Naive B cell (primary cell): ENCODE measurements at places on chromosomes 11 and 22.

- H3K4me1 ChIP-seq: no peaks in the 10 kb centered on the region
- no peak overlapping the region for H3K4me3 ChIP-seq
- no peaks in the 10 kb centered on the region for H3K36me3 ChIP-seq
- no peak for DNase-seq
Observed at GRCh38 chr11:119903389-119903788, 174.4 kb upstream of the NECTIN1 start.

DNA sequence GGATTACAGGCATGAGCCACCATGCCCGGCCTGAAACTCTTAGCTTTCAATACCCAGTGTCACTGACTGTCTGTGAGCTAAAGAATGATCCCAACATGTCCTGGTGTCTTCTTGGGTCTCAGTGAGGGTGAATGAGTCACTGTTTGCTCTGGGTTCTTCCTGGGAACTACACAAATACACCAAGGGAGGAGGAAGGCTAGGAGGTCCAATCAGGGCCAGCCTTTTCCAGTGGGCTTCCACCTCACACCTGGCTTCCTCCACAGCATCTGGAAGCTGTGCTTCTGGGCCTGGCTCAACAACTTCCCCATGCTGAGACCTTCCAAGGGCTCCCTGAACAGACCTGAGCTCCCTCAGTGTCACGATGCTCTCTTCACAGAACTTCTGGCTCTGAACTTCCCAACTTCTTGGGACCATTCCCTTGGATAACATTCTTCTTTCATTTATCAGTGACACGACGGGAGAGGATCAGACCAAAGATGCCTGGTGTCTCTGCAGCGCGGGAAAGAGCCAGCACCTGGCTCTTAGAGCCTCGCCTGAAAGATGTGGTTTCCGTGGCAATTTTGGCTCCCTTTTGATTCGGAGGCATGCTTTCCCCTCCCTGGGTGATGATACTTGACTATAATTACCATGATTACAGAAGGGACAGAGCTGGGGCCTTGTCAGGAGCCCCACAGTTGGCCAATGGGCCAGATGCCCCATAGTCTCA, 22.3 kb upstream of the CHRM4 start:
- no peaks in the 10 kb centered on the region for H3K27me3 ChIP-seq
- no peak overlapping the region for H3K4me3 ChIP-seq
- H3K4me1 ChIP-seq: no peaks in the 10 kb centered on the region
- H3K27ac ChIP-seq: no peak overlapping the region

DNA sequence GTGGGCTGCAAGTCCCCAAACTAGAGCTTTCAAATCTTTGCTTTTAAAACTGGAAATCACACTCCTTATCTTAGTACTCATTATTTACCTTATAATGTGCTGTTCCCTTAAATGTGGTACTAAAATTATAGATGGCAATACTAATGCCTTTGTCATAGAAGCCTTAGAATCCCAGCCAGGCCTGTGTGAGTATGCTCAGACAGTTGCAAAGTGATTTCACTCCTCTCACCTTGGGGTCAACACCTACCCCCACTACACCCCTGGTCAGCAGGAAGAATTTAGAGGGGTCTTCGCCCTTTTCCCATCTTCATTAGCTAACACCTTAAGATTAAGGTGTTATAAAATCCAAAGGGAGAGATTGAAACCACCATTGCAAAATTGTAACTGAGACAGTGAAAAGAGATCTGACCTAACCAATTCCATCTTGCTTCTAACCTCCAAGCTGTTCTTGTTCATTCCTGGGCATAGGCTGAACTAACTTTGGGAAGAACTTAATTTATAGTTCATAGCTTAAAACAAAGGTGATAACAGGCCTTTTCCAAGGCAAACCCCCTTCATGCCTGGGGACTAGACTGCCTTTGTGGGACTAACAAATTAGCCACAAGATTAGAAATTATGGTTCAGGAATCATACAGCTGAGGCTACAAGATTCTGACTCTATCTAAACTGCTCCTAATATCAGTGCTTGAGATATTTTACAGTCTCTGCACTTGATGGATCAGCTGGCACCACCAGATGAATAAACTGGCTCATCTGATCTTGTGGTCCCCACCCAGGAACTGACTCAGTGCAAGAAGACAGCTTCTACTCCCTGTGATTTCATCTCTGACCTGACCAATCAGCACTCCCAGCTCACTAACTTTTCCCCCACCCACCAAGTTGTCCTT, 10.4 kb upstream of the MRPL17 start:
- peaks cover 8% of the 10 kb centered on the region for H3K4me1 ChIP-seq
- no peak for DNase-seq
- H3K27me3 ChIP-seq: no peaks in the 10 kb centered on the region

DNA sequence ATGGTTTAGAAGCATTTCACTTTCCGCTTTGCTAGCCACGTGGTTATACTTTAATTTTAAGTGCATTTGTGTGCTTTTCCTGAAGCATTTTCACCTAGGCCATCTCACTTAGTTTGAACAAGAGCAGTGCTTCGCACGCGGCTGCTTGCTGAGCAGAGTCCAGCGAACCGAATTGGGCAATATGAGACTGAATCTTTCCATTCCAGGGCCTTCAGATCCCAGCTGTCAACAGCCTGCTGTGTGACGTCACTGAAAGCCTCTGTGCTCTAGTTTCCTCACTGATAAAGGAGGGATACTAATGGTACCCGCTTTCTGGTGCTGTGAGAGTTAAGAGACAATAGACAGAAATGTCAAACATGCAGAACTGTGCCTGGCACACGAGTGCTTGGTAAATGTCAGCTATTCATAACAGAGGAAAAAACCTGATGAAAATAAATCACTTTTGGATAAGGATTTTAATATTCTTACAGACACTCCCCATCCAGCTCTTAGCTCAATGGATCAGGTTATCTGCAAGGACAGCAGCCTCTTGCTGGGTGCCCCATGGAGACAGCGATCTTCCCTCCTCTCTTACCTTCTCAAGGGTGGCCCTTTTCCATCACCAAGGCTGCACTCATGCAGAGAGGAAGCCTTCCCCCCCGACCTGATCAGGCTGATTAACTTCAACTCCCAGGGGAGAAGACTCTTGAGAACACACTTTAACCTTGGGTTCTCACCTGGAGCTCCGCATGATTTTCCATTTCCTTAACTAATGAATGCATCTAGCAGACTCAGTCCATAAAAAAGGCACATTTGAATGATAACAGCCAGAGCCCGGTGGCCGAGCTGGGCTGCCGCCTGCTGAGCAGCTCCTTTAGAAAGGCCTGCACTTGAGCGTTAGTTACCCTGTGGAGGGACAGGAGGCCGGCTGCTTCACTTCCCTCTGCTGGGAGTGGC, 3.5 kb upstream of the GLB1L3 start:
- DNase-seq: no peak
- no peaks in the 10 kb centered on the region for H3K36me3 ChIP-seq
- H3K27me3 ChIP-seq: peaks cover 77% of the 10 kb centered on the region
- no peak overlapping the region for H3K27ac ChIP-seq
- peaks cover 18% of the 10 kb centered on the region for H3K4me1 ChIP-seq

GRCh38 chr11:120007144-120007543, 130.8 kb downstream of the TRIM29 start:
- no peaks in the 10 kb centered on the region for H3K36me3 ChIP-seq
- no peak overlapping the region for H3K27ac ChIP-seq
- no peaks in the 10 kb centered on the region for H3K4me1 ChIP-seq
- H3K27me3 ChIP-seq: peaks cover 51% of the 10 kb centered on the region

GRCh38 chr11:103434073-103434411, 324.8 kb downstream of the DYNC2H1 start:
- no peaks in the 10 kb centered on the region for H3K36me3 ChIP-seq
- H3K4me1 ChIP-seq: no peaks in the 10 kb centered on the region
- no peak for DNase-seq
- H3K27ac ChIP-seq: no peak overlapping the region

DNA sequence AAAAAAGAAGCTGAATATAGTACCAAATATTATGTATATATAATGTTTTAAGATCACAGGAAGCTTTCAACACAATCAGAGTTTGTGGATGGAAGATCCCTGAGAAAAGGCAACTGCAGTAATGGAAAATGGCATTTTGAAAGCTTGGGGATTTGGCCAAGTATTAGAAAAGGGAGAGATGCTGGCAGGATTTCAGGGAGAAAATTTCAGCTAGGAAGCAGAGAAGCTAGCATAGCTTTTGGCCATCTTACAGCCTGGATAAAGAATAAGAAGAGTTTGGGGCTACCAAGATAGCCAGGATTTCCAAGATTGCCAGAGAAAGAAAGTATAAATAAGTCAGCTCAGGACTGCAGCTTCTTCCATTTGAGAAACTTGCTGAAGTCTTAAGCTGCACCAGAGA, 440.8 kb upstream of the LUZP2 start:
- H3K36me3 ChIP-seq: no peaks in the 10 kb centered on the region
- no peaks in the 10 kb centered on the region for H3K4me1 ChIP-seq
- H3K27ac ChIP-seq: no peak overlapping the region
- DNase-seq: no peak
- H3K27me3 ChIP-seq: no peaks in the 10 kb centered on the region

GRCh38 chr11:6526411-6527135, 29.5 kb downstream of the DNHD1 start:
- H3K4me1 ChIP-seq: peaks cover 13% of the 10 kb centered on the region
- H3K4me3 ChIP-seq: no peak overlapping the region
- H3K27ac ChIP-seq: peak overlapping the region; percentile 70
- H3K36me3 ChIP-seq: no peaks in the 10 kb centered on the region
- no peak for DNase-seq

DNA sequence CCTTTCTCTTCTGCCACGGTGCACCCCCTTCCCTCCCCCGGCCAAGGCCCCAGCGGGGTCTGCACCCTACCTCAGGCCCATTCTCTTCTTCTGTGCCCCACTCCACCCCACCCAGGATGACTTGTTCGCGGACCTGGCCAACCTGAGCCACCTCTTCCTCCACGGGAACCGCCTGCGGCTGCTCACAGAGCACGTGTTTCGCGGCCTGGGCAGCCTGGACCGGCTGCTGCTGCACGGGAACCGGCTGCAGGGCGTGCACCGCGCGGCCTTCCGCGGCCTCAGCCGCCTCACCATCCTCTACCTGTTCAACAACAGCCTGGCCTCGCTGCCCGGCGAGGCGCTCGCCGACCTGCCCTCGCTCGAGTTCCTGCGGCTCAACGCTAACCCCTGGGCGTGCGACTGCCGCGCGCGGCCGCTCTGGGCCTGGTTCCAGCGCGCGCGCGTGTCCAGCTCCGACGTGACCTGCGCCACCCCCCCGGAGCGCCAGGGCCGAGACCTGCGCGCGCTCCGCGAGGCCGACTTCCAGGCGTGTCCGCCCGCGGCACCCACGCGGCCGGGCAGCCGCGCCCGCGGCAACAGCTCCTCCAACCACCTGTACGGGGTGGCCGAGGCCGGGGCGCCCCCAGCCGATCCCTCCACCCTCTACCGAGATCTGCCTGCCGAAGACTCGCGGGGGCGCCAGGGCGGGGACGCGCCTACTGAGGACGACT, 15.9 kb downstream of the RTN4RL2 start:
- H3K4me3 ChIP-seq: peak overlapping the region; percentile 76
- H3K27me3 ChIP-seq: peaks cover 8% of the 10 kb centered on the region
- H3K36me3 ChIP-seq: no peaks in the 10 kb centered on the region
- no peak overlapping the region for H3K27ac ChIP-seq
- peak; percentile 32 for DNase-seq
- H3K4me1 ChIP-seq: peaks cover 46% of the 10 kb centered on the region

DNA sequence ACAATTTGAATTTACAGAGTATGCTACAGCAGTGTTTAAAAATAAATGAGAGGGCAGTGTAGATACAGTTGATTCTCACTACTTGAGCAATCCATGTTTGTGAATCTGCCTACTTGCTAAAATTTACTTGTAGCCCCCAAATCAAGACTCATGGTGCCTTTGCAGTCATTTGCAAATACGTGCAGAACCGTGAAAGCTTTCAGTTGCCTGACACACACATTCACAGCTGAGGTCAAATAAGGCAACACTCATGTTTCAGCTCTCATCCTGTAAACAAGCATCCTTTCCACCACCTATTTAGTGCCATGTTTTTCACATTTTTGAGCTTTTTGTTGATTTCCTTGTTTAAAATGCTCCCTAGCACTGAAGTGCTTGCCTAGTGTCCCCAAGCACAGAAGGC, 32.5 kb upstream of the RASL10A start:
- H3K27ac ChIP-seq: no peak overlapping the region
- H3K27me3 ChIP-seq: no peaks in the 10 kb centered on the region
- no peak overlapping the region for H3K4me3 ChIP-seq
- peaks cover 4% of the 10 kb centered on the region for H3K4me1 ChIP-seq
- peaks cover 33% of the 10 kb centered on the region for H3K36me3 ChIP-seq

DNA sequence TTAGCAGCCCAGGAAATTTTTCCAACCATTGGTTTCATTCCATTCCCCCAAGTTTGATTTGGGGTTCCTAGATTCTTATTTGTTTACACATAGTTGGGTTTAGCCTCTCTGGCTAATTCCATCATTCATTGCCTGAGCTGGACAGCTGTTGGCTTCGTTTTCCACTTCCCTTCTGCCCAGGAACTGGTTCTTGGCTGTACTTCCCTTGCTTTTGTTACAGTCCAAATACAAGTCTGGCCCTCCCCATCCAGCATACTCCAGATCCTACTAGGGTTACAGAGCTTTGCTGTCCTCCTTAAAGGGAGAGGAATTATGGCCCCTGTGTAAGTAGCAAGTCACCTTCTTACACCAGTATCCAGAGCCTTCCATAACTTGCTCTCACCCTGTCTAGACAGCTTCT, 356.3 kb downstream of the FAT3 start:
- no peaks in the 10 kb centered on the region for H3K4me1 ChIP-seq
- no peak overlapping the region for H3K27ac ChIP-seq
- no peak for DNase-seq
- H3K27me3 ChIP-seq: no peaks in the 10 kb centered on the region

DNA sequence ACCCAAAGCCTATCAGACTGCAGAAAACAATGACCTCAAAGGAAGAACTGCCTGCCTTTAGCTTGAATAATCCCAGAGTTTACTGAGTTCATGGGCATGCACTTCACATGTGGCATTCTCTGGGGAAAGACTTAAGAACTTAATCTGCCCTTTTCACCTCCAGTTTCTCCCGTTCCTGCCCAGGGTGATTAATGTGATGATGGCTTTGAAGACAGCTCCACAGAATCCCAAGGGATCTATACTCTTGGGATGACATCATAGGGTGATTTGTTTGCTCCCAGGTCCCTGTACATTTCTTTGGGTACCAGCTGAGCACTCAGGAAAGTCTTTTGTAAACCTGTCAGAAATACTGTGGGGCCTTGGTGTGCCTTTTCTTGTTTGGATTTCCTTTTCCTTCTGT, 14.0 kb downstream of the FJX1 start:
- H3K4me1 ChIP-seq: no peaks in the 10 kb centered on the region
- H3K27me3 ChIP-seq: peaks cover 71% of the 10 kb centered on the region

DNA sequence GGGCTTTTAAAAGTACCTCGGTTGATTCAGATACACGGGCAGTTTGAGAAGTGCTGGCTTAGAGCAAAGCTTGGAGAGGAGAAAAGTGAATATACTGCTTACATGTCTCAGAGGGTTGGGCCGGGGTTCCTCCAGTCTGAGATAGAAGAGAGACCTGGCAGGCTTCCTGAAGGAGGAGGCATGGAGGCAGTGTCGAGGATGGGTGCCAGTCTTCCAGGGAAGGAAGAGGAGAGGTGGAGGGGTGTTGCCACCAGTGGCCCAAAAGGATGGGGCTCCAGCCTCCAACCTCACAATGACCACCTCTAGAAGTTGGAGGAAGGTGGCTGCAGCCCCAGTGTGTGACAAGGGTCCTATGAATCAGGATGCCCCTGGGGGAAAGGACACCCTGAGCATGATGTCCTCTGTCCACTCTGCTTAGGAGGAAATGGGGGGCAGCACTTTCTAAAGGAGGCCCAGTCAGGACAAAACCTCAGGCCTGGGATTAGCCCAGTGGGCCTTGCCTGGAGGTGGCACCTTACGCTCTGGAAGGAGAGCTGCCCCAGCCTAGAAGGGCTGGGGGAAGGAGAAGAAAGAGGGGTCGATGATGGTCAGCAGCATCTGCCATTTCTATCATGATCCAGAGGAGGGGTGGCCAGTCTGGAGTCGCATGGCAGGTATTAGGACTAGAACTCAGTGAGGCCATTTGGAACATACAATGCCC, 65.2 kb downstream of the CD82 start:
- H3K36me3 ChIP-seq: no peaks in the 10 kb centered on the region
- H3K4me1 ChIP-seq: peaks cover 20% of the 10 kb centered on the region
- peaks cover 17% of the 10 kb centered on the region for H3K27me3 ChIP-seq
- no peak overlapping the region for H3K4me3 ChIP-seq
- no peak overlapping the region for H3K27ac ChIP-seq
